Upper lobe of left lung (tissue), 6 donors: ENCODE measurements at places on chromosomes 7 and 10.

GRCh38 chr7:150998341-150998740 is 7.5 kb downstream of the NOS3 start:
- no peak for DNase-seq

DNA sequence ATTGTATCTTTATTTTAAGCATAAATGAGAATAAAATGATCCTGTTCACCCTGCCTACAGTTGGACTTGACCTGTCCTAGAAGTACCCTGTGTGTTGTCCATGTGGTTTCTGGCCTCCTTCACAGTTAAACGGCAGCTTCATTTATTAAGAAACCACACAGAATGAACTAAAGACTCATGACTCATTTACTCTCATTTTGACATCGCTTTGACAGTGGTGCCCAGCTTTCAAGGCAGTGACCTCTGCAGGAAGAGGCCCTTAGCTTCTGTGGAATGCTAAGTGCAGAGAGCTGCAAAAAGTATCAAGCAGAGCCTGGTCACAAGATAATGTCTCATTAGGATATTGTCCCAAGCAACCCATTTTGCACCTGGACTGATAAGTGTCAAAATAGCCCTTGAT is 93.4 kb downstream of the AVL9 start:
- DNase-seq = peak; percentile 26

- no peak for DNase-seq
Measured at GRCh38 chr7:100017875-100018274, 2.5 kb downstream of the ZKSCAN1 start.

- no peak for DNase-seq
Measured at GRCh38 chr7:129228633-129229032, 3.8 kb downstream of the AHCYL2 start.

DNA sequence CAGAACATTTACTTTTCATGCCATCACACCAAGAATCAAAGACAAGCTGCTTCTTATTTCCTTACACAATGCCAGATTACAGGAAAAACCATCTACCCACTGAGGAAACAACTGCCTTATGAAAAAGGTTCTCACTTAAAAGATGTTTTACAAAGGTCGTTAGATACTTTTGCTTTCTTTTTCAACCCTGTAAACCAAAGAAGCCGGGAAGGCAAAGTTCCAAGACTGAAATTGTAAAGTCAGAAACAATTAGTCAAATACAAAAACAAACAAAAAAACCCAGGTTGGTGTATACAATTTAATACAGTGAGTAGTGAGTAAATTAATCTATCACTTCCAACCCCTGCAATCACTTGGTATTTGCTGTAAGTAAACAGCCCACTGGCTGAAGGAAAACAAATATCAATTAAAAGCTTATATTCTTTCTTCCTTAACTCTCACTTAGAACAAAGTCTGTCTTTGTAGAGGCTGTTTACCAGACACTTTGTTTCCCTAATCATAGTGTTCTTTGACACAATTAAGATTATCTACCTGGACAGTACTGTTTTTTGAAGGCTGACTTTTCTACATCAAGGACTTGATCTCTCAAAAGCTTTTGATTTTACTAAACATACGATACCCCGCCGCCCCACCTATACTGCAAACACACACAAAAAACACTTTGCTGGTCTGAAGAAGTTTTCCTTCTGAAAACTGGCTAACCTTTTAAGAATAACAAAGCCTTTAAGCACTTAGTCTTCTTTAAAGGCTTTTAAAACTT is 18.1 kb downstream of the ERLIN1 start:
- no peak for DNase-seq

DNA sequence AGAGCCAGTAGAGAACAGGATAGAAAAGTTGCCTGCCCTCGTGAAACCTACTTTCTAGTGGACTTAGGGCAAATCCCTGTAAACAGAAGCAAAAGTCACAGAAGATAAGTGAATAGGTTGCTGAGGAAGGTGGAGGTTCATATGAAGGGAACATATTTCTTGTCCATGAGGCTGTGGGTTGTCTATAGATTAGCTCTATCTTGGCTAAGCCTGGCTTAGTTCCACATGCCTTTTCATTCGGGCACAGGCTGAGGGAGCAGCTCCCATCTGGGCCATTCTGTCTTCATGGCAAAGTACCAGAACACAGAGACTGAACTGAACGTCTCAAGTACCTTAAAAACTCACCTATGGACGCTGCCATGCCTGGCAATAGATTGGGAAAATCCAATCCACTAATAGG is 45.3 kb downstream of the BZW2 start:
- DNase-seq = no peak

DNA sequence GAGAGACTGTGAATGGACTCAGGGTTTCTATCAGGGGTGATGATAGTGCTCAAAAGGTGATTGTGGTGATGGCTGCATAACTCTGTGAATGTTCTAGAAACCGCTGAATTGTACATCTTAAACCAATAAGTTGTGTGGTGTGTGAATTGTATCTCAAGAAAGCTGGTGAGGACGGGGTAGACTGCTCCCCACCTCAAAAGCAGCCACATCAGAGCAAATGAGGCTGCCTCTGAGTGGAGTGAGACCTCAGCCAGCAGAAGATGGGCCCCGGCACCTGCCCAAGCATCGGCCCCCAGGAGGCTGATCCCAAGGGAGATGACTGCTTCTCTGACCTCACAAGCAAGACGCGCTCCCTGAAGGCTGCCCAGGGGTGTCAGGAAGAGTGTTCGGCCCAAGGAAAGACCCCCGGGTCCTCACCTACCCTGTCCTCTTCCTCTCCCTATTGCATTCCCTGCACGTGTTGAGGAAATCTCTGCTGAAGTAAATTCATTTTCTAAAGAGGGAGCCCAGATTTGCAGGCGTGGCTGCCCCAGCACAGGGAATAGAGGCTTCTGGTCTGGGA is 279.3 kb upstream of the SHH start:
- DNase-seq = no peak

DNA sequence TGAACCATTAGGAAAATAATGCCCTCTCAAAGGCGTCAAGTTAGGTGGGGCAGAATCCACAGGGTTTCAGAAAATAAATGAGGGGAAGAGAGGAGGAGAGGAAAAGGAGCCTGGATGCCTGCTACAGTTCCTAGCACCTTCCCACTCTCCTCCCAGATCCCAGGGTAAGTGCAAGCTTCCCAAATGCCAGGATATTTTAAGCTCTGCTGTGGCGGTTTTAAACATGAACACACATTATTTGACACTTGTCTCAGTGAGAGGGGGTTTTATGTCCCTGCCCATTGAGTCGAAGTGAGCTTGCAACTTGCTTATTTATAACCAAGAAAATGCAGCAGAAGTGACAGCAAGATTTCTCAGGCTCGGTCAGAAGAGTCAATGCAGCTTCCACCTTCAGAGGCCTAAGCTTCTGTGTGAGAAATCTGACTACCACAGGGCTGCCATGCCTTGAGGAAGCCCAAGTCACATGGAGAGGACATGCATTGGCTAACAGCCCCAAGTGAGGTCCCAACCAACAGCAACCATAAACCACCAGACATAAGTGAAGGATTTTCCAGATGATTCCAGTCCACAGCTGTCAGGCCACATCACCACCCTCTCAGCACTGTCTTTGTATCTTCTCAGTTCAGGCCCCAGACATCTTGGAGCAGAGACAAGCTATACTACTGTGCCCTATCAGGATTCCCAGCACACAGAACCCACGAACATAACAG is 17.9 kb upstream of the BMPER start:
- DNase-seq = no peak

GRCh38 chr7:35253460-35253709 is 515 bp downstream of the TBX20 start:
- no peak for DNase-seq

DNA sequence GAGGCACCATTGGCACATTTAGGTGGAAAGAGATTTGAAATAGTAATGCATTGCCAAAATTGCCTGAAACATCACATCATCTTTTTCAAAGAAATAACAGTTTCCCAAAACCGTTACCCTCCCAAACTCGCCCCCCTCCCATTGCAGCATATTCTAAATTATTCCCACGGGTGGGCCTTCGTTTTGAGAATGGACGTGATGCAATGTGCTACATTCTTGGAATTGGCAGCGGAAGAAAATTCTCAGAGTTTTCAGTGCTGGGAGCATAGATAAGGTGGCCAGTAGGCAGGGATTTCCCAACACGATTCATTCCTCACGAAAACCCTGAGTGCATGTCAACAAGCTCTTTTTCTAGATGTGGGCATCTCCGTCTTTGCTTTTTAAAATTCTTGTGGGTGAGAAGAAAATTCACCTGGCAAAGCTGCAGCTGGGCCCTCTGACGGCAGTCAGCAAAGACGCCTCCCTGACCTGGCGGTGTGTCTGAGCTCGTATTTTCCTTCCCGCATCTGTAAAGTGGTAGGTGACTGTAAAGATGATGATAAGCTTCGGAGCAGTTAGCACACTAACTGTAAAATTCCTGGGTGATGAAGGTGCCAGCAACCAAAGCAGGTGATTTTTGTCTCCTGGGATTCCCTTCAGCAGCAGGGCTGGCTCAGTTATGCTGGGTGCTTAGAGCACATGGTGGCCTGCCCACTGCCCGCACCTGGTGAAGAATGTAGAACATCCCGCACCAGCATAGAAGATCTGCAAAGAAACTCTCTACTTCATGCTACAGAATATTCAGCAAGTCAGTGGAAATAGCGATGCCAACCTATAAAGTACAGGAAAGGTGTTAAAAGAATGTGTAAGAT is 141.9 kb upstream of the KLF6 start:
- DNase-seq = no peak

DNA sequence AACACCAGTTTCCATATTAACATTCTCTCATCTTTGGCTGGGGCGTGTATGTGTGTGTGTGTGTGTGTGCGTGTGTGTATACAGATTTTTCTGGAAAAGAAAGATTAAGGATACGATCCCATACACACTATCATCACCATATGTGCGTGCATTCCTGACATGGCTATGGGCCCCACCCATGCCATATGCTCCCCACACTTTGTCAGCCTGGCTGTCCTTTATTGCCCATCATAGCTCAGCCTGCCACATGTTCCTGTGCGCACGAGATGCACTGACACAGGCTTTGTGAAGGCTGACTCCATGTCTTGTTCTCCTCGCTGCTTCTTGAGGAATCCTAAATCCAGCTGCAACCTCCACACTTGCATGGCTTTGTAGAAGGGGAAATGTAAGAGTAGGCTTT is 984.1 kb downstream of the LRMDA start:
- DNase-seq = no peak

- no peak for DNase-seq
Measured at GRCh38 chr10:117718986-117719920, 176.7 kb downstream of the EMX2 start.
